ENCODE measurements at places on chromosomes 3 and 15. TPM values are rescaled to one million over a fixed set of nuclear protein-coding genes. Genes with fewer than 3 reads are reported as not detected.

The HTR3E gene
- not detected for total RNA-seq

The PCCB gene
- 70.3 TPM for total RNA-seq

The EEF1AKMT4 gene
- 2.0 TPM for total RNA-seq

The TTLL13 gene
- not detected for total RNA-seq

The MAN2C1 gene
- total RNA-seq, result 156 TPM

The RBPMS2 gene
- not detected for total RNA-seq

The IL16 gene
- total RNA-seq, result 6.1 TPM

The CYP1A2 gene
- total RNA-seq, result not detected

The SACM1L gene
- total RNA-seq, result 42.6 TPM

The CAMKV gene
- not detected for total RNA-seq

The SERINC4 gene
- total RNA-seq, result not detected

The RTP4 gene
- 2.8 TPM for total RNA-seq

The LTF gene
- not detected for total RNA-seq

The MRPL46 gene
- total RNA-seq, result 11.6 TPM

The FBXO40 gene
- total RNA-seq, result not detected

The HYAL1 gene
- 6.1 TPM for total RNA-seq

The VPS18 gene
- total RNA-seq, result 86.2 TPM

The AAGAB gene
- 59.5 TPM for total RNA-seq

The SPINK8 gene
- not detected for total RNA-seq

The PRRT3 gene
- 5.4 TPM for total RNA-seq

The TNFAIP8L3 gene
- 47.5 TPM for total RNA-seq

The LIPC gene
- 1.6 TPM for total RNA-seq

The TM4SF18 gene
- total RNA-seq, result 0.44 TPM

The NLGN1 gene
- total RNA-seq, result 3.3 TPM

The SMCO1 gene
- not detected for total RNA-seq

The PEX5L gene
- 2.8 TPM for total RNA-seq

The ACTRT3 gene
- 4.8 TPM for total RNA-seq

The FEZF2 gene
- total RNA-seq, result not detected

The CILP gene
- total RNA-seq, result 0.29 TPM

The DAZL gene
- not detected for total RNA-seq

The PIF1 gene
- total RNA-seq, result 5.0 TPM

The UROC1 gene
- total RNA-seq, result not detected

The CMC1 gene
- total RNA-seq, result 2.0 TPM

The SLC12A8 gene
- 10.9 TPM for total RNA-seq

The SPESP1 gene
- total RNA-seq, result 7.8 TPM

The MAP2K5 gene
- total RNA-seq, result 9.3 TPM
